Cerebellar cortex (tissue), 1 donor: ENCODE measurements at places on chromosomes 6 and 20.

DNA sequence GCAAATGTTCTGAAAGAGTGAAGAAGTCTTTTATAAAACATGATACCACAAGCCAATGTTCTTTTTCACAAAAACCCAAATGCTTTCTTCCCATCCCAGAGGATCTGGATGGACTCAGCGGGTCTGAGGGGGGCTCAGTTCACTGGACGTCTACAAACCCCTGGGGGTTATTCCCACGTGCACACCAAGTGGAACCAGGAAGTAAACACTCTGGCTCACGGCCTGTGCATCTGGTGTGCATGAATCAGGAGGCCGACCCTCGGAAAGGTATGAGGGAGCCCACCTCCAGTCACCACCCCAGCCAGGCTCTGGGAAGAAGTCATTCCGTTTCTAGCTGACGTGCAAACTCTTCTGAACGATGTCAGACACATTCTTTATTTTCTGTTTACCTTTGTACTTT, 252.2 kb downstream of the DLL1 start:
- no peak for DNase-seq

GRCh38 chr6:170035044-170035443, 255.8 kb downstream of the DLL1 start:
- no peak for DNase-seq

DNA sequence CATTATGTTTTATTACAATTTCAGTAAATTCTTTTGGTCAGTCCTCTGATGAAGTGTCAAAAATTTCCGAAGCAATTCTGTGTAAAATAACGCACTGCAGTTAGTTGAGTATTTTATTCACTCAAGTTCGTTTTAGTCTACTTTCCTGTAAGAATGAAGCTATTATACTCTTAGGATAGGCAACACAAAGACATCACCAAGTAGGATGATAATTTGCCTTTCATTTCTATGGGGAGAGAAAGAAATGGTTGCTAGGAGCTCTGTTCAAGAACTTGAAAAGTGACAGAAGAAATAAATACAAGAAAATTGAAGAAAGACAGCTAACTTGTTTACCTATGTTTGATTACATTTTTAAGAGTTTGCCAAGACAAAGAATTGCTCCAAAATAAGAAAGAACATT, 290.4 kb downstream of the EYS start:
- DNase-seq, result no peak

- DNase-seq, result no peak
Observed at GRCh38 chr6:90722648-90723047, 135.8 kb upstream of the MAP3K7 start.

GRCh38 chr20:2742934-2743559, 50.5 kb downstream of the EBF4 start:
- DNase-seq, result peak; percentile 53
